Left ventricle myocardium inferior (tissue), 1 donor: ENCODE measurements at places on chromosomes 2 and 18.
A peak's percentile ranks its signal among the peaks of the same experiment; 100 is the strongest.

DNA sequence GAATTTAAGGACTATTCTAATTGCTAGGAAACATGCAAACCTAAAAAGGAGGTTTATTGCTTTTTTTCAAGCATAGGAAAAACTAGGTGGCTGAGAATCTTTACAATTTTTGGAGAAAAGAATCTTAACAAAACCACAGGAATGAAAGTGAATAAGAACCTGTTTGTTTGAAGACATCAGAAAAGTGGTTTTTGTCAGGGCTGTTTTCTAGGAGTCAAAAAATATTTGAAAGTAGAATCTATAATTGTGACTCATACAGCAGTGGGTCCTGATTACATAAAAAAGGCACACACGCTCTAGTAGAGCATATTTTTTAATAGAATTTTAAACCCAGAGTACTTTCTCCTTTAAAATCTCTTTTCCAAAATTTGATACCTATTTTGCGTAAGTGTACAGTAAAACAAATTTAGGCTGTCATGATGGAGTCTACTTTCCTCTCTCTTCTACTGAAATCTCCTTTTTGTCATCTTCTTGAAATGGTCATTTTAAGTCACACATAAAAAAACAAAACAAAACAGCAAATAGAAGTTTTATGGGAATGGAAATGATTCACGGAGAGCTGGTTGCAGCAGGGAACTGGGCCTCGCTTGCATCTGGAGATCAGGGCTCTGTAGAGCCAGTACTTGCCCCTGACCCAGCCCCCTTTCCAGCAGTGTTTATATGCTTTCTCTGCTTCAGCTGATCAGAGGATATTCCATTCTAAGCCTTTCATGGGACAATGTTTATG is 59.1 kb upstream of the PELI1 start:
- DNase-seq, result no peak

GRCh38 chr18:55048892-55049291 is 89.6 kb upstream of the CCDC68 start:
- DNase-seq, result no peak

GRCh38 chr2:8300905-8301304 is 381.0 kb upstream of the ID2 start:
- no peak for DNase-seq

- DNase-seq, result peak; percentile 67
Observed at GRCh38 chr2:205706769-205707381, 24.6 kb downstream of the NRP2 start.

DNA sequence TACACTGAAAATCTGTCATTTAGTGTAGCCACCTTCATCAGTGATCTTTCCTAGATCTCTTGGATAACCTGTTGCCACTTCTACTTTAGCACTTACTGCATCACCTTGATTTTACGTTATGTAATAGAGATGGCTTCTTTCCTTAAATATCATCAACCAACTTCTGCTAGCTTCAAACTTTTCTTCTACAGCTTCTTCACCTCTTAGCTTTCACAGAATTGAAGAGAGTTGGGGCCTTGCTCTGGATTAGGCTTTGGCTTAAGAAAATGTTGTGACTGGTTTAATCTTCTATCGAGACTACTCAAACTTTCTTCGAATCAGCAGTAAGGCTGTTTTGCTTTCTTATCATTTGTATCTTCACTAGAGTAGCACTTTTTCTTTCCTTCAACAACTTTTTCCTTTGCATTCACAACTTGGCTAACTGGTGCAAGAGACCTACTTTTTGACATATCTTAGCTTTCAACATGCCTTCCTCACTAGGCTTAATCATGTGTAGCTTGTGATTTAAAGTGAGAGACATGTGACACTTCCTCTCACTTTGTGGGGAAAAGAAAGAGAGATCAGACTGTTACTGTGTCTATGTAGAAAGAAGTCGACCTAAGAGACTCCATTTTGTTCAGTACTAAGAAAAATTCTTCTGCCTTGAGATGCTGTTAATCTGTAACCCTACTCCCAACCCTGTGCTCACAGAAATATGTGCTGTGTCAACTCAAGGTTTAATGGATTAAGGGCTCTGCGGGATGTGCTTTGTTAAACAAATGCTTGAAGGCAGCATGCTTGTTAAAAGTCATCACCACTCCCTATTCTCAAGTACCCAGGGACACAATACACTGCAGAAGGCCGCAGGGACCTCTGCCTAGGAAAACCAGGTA is 99.6 kb downstream of the ATL2 start:
- DNase-seq, result no peak

GRCh38 chr2:133608291-133608690 is 40.0 kb upstream of the NCKAP5 start:
- no peak for DNase-seq

DNA sequence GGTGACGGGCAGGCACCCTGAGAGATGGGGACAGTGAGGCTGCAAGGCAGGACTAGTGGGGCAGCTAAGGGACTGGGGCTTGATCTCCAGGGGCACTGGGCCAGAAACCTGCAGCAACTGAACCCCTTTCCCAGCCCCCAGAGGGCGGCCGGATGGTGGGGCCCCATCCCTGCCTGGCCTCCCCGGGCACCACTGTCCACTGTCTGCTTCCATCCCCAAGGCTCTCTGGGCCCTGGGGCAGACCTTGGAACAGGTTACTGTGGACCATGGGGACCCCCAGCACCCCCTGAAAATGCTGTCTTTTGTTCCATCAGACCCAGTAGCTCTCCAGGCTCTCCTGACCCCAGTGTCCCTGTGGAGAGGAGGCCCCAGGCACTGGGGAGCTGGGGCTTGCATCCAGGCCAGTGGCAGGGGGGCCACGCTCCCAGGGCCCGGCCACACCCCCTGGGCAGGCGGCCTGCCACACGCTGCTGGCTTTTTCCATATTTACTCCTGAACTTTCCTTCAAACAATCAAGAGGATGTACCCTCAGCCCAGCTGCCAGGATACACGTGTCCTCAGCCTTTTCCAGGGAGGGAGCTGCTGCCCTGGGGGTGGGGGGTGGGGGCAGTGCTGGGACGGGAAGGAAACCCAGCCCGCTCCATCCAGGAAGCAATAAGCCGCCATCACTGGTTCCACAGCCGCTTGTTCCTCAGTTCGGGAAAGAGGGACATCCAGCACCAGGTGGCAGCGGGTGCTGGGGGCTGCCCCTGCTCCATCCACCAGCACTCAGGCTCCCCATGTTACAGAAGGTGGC is 102.3 kb upstream of the ODC1 start:
- DNase-seq, result no peak

GRCh38 chr2:237569041-237569440 is 2.7 kb downstream of the PRLH start:
- no peak for DNase-seq

DNA sequence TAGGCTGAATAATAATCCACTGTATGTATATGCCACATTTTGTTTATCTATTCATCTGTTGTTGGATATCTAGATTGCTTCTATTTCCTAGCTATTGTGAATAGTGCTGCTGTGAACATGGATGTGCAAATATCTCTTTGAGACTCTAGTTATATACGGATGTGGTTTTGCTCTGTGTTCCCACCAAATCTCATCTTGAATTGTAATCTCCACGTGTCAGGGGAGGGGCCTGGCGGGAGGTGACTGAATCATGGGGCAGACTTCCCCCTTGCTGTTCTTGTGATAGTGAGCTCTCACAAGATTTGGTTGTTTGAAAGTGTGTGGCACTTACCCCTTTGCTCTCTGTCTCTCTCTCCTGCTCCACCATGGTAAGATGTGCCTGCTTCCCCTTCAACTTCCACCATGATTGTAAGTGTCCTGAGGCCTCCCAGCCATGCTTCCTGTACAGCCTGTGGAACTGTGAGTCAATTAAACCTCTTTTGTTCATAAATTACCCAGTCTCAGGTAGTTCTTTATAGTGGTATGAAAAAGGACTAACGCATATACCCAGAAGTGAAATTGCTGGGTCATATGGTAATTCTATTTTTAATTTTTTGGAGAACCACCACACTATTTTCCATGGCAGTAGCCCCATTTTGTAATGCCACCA is 86.1 kb upstream of the UPP2 start:
- DNase-seq, result no peak

DNA sequence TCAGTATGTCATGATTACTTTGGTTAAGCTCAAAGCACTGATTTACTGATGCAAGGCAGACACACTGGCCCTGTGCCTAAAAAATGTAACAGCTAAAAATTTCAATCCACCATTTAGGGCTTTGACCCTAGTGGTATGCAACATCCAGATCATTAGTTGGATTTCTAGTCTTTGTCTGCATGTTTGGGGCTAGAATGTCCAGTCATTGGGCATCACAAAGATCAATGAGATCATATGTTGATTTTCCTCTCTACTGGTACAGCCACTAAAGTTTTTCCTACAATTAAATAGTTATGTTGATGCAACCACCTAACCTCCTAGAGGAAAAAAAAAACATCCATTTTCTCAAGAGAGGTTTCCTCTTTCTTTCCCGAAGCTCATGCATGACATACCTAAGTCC is 53.4 kb upstream of the REV1 start:
- DNase-seq, result no peak

GRCh38 chr2:96526615-96527285 is 9.8 kb upstream of the ARID5A start:
- DNase-seq, result no peak

- no peak for DNase-seq
Observed at GRCh38 chr2:134836986-134837385, 1.4 kb upstream of the ACMSD start.

- DNase-seq, result no peak
Observed at GRCh38 chr2:236215196-236215595, 47.0 kb upstream of the GBX2 start.

GRCh38 chr2:232562515-232563151 is 12.1 kb downstream of the EIF4E2 start:
- DNase-seq, result no peak

- DNase-seq, result no peak
Observed at GRCh38 chr2:215436705-215437565, 1.1 kb upstream of the FN1 start.

DNA sequence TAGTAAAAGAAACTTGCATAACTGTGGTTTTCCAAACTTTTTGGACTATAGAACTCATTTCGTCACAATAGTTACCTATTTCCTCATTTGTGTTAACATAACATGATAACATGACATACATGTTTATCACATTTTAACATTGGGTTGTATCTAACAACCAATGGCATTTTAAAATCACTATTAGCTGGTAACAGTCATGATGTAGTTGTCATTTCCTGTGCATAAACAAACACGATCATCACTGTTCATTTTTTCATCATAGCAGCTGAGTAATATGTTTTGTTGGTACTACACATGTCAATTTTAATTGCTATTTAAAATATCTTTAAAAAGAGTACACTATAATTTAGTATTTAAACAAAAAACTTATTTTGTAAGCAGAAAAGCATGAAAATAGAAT is 402.4 kb downstream of the SATB2 start:
- DNase-seq, result no peak

DNA sequence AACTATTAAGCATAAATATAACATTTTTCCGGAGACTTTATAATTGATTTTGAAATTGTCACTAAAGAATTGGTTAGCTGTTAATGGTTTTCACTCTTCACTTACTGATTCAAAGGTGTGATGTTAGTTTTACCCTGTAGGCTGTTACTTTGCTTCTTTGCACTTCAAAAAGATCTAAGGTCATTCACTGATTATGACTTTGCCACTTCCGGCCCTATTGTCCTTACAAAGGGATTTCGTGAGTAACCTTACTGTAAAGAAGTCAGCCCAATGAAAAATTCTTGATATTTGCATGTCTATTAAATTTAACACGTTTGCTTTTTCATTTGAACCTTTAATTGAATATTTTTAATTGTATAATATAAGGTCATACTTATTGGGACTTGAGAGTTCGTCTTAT is 61.4 kb downstream of the GREB1L start:
- DNase-seq, result no peak

DNA sequence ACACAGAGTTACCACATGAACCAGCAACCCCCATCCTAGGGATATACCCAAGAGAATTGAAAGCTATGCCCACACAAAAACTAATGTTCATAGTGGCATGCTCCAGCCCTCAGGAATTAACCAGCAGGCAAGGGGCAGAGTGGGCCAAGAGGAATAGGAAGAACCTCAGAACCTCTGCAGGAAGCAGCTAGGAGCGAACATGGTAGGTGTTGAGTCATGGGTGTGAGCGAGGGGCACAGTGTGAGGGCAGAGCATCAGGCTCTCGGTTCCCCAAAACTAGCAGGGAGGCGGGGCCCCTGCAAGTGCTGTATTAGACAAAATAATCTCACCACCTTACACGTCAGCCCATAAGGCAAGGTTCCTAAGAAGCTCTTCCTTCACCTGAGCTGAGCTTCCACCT is 5.6 kb upstream of the RUFY4 start:
- DNase-seq, result no peak

DNA sequence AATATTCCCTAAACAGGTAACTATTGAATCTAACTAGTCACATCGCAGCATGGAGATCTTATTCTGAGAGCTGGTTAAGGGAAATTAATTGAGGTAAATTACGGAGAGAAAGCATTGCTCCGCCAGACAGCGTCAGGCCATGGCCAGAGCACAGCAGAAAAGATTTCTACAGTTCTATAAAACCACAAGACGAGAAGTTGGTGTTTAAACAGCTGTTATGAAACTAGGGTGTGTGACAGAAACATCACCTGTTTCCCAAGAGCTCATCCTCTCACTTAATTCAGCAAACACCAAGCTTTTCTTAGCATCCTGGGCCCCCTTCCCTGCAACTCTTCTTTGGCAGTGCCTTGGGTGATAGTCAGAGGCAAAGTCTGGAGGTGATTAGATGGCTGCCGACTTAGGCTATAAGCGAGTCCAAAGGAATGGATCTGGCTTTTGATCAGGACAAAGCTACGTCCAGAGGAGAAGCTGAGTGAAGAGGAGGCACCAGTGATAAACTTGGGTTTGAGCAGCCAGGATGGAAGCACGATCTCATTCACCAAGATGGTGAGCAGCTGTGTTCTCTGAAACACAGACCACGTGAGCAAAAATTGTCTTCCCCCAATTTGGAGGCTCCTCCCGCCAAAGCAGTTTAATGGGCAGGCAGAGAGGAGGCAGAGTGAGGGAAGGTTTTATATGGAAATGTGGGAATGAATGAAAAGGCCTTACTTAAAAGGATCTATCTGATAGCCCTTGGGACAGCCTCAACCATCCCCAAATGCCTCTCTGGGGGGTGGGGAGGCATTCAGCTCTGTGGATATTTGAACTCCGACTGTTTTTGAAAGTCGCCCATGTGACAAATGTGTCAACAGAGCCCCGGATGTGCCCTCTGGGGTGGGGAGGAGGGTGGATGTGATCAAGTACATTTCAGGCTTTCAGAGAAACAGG is 57.8 kb downstream of the PKDCC start:
- peak; percentile 29 for DNase-seq

GRCh38 chr2:174945601-174946260 is 59.5 kb downstream of the CHN1 start:
- no peak for DNase-seq

GRCh38 chr2:52918551-52918950 is 849.1 kb upstream of the CHAC2 start:
- DNase-seq, result no peak

DNA sequence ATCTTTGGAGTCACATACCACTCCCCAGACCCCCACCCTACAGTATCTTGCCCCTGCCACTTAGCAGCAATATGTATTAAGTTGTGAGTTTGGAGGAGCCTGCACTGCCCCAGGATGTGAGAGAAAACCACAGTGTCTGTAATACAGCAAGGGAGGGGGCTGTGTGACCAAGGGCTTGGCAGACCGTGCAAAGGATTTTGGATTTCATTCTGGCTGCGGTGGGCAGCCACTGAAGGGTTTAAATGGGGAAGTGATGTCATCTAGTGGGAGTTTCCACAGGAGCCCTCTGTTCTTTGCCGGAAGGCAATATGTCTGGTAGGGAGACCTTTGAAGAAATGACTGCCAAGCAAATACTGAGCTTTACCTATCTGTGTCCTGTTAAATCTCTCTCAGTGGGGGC is 202.4 kb downstream of the FHOD3 start:
- no peak for DNase-seq
